ENCODE measurements at places on chromosomes 11 and 22.

GRCh38 chr11:130308886-130309285 is 5.8 kb downstream of the ZBTB44 start:
- no peak for DNase-seq

DNA sequence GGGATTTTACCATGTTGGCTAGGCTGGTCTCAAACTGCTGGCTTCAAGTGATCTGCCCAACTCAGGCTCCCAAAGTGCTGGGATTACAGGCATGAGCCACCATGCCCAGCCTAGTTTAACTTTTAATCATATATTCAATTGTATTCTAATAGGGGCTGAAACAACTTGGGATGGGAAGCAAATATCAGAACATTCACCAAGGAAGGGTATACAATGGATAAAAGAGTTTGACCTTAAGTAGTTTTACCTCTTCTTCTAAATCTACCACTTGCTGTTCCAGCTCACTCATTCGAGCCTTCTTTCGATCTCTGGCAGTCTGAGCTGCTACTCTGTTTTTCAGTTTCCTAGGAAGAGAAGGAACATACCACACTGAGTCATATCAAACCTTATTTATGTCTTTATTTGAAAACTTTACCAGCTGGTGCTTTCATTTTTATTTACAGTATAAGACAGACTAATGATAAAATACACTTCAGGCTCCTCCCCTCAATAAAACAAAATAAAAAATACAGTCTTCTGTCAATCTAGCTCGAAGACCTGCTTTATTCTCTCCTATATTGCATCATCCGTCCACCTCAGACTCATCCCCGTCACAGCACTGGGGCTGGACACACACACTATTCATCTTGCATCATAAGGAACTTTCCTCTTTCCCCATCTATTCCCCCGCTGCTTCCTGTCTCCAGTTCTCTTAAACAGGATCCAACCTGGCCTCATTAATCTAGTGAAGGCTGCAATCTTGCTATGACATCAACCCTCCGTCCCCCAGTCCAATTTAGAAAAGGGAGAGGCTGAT is 1.4 kb downstream of the XBP1 start:
- DNase-seq: peak; percentile 54

GRCh38 chr22:29205594-29206371 is at the start of gene EMID1:
Gene EMID1 (plus strand): TSS chr22:29205896. CDS start chr22:29206039, 143 bp downstream.
- DNase-seq: peak; percentile 39

DNA sequence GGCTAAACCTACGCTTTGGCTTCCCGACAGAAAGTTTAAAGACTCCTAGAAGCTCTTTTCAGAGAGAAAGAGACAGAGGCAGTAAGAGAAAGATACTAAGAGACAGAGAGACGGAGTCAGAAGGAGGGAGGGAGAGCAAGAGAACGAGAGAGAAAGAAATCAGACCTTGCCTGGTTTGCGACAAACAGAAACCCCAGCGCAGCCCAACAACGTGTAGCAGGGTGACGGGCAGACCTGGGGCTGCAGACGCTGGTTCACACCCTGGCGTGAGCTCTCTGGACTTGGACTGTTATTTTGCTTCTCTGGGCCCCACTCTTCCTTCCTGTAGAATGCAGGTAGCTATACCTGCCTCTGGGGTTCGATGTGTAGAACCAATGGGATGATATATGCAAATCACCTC is 244.4 kb upstream of the SYN3 start:
- no peak for DNase-seq

GRCh38 chr11:92894197-92894596 is 75.3 kb upstream of the MTNR1B start:
- DNase-seq: no peak

DNA sequence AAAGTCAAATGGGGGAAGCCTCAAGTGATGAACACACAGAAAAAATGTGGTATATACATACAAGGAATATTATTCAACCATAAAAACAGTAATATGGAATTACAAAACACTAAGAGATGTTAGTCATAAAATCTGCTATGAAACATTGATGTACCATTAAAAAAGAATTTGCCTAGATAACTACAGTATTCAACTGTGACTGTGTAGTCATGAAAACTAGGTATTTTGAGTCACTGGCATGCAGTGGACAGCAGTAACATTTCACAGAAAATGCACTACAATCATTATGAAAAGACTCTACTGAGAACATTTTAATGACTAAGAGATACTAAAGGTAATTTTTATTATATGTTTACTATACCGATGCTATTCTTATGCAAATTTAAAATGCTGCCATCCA is 11.7 kb downstream of the ZNF195 start:
- DNase-seq: no peak

DNA sequence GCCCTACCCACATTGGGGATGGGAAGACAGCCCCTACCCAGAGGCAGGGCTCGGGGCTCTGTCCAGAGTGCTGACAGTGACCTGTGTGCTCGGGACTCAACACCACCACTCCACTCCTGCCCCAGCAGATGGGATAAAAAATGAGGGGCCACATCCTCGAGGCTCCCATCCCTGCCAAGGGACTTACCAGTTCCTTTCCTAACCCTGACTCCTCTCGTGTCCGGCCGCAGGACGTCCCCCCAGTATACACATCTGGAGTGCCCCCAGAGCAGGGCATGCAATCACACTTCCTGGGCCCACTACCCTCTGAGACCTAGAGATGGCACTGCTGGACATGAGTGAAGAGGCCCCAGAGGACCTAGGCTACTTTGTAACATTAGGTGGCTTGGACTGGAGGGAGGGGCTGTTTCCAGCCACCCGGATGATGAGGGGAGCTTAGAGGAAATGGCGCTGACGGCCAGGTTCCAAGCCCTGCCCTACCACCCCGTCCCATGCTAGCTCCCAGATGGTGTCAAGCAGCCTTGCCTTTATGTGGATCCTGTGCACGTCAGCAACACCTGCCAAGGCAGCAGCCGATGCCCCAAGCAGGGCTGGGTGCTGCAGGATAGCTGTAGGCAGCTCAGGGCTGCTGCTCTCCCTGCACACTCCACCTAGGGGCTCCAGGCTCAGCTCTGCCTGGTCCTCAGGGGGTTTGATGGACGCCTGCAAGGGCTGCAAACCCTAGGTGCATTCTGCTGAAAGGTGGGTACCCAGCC is 86.6 kb downstream of the DGCR2 start:
- DNase-seq: peak; percentile 71

GRCh38 chr22:43396934-43397457 is 14.8 kb upstream of the MPPED1 start:
- DNase-seq: no peak

DNA sequence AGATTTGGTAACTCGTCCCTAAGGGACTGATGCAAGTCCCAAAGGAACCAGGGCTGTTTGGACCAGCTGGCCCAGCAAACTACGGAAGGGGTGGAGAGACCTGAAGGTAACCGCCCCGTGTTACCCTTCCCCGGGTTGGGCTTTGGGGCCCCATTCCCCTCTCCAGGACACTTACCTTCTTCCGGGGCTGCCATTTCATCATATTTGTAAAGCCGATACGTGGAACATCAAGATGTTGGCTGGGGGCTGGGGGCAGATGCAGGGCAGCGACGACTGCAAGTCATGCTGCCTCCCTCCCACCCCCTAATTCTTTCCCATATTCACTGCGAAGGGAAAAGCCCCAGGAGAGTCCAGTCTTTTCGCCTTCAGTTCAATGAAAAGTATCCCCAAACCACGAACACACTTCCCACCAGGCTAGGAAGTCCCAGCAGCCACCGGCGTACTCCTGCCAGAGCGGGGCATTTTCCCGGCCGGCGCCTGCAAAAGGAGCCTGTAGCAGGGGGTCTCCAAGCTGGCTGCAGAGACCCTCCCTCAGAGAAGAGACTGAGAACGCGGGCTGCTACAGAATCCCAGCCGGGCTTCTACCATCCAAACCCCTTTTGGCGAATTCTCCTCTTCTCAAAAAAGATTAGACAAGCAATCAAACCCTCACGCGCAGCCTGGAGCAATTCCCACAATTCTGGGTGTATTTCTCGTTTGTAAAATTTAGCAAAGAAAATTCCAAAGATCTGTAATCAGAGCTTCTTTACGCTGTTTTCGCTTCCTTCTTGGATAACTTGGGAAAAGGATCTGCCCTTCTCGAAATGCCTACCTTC is 236.7 kb downstream of the TTC28 start:
- DNase-seq: peak; percentile 37

DNA sequence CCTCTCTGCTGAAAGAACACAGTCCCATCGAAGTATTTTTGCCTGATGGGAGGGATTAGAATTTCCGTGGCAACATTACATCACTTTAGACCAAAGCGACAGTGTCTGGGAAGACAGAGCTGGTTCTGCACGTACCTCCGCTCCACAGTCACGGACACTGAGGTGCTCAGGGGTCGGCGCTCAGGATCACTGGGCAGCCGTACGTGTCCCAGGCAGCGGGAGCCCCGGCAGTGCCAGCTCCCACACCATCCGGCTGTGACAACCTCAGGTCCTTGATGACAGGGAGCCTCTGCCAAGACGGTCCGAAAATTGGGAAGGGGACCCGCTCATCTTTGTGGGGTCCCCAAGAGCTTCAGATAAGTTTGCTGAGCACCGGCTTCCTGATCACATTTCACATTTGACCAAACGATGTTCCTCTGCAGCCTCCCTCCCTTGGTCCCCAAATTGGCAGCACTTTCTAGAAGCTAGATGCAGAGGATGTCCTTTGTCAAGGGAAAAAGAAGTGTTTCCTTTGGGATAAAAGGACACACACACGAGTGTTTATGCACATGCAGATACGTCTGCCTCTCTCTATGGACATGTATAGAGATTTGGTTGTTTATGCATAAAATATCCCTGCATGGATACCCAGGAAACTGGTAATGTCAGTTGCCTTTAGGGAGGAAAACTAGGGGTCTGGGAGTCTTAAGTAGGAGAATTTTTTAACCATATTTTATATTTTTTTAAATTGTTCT is 61.6 kb upstream of the LINC01488 start:
- DNase-seq: no peak

DNA sequence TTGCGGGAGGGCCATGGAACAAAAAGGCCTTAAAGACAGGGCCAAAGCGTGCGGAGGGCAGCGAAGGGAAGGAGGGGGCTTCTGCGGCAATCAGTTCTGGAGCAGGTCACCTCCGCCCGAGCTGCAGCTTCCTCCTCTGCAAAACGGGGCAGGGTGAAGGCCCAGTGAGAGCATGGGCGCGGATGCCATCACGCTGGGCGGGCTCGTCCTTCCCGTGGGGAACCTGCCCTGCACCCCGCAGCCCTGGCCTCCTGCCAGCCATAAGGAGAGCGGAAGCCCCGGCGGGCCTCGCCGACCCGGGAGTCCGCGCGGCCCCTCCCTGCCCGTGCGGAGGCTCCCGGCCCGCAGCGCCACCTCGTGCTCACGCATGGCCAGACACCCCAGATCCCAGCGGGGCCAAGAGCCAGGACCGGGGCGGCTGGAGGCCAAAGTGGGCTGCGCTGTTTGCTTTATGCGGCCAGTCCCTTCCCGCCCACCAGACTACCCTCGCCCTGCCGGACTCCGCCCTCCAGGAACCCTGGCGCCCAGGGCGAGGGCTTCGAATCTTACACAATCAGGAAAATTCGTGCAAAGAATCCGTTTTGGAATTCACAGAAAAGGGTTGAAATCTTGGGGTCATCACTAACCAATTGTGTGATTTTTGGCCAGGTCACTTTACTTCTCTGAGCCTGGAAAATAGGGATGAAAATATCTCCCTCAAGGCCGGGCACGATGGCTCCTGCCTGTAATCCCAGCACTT is 16.1 kb downstream of the TSKU start:
- peak; percentile 94 for DNase-seq

DNA sequence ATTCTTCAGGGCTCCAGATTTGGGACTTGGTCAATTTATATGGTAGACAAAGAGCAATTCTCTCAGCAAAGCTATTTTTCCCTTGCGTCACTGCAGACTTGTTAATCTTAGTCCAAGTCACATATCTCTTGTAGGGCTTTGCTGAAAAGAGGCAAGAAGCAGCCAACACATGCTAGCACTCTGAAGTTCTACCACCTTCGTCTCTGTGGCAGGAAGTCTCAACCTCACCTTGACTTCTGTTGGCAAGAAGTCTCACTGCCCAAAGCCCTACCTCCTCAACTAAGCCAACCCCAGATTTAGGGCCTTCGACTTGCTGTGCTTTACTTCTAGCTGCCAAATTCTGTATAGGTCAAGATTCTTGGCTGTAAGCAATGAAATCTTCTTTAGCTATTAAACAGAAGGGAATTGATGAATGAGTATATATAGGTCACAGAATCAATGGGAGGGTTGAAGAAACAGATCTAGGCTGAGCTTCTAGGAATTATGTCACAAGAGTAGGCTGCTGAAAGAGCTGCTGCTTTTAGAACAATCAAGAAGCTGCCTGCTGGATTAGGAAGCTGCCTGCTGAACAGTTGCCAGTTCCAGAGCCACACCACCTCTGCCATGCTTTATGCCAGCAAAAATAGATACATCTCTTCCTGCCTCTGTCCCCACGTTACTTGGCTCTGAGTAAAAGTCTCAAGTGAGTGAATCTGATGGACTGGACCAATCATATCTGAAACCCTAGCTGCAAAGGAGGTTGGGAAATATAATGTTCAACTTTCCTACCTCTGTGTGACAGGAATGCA is 17.6 kb upstream of the NCR3LG1 start:
- DNase-seq: no peak

GRCh38 chr11:115927823-115928329 is 423.7 kb upstream of the CADM1 start:
- no peak for DNase-seq

GRCh38 chr11:16902781-16903378 is 111.3 kb downstream of the PLEKHA7 start:
- DNase-seq: no peak

GRCh38 chr11:133271206-133271605 is 261.1 kb downstream of the OPCML start:
- DNase-seq: no peak

GRCh38 chr22:41683616-41684015 is 5.1 kb downstream of the SNU13 start:
- no peak for DNase-seq

DNA sequence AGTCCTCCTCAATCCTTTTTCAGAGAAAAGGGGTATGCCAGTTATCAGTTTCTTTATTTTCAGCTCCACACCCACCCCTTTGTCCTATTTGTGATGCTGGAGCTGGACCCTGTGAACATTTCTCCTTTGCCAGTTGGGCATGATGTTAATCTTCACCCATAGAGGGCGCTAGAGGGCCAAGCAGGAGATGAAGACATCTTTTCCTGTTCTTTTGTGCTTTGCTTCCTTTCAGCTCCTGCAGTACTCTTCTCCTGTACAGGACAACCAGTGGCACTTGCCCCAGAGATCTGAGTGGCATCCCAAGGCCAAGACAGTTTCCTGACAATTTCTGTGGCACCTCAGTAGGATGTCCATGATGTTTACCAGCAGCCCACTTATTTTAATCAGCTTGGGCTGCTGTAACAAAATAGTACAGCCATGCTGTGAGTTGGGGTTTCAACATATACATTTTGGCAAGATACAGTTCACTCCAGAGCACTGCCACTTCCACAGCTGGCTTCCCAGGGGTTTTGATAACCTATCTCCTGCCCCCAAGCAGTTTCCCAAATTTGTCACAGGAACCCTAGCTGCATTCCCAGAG is 4.6 kb downstream of the SAA2 start:
- peak; percentile 80 for DNase-seq

All from ELF-1 (cell line).